ENCODE measurements at places on chromosomes 4 and X.

DNA sequence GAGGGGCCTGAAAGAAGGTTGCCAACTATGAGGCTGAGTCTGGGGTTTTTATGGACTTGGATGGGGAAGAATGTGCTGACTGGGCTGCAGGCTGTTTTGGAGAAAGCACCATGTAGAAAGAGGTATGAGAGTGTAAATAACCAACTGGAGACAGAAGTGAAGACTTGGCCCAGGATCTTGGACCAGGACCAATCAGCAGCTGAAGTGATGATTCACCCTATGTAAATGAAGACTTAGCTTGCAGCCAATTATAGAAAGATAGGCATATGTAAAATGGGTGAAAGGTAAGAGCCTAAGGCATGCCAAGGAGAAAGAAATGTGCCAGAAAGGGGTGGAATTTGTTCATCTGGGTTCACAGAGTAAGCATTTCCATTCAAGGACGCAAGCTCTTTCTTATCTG is 856.7 kb upstream of the PRKX start:
- no peak for DNase-seq

- DNase-seq: no peak
These were observed 39.0 kb downstream of the FRMD7 start for GRCh38 chrX:132088864-132089263.

- DNase-seq: no peak
These were observed 67.0 kb downstream of the AMMECR1 start for GRCh38 chrX:110250847-110251246.

- DNase-seq: no peak
These were observed 321.0 kb downstream of the IL15 start for GRCh38 chr4:141957416-141957815.

DNA sequence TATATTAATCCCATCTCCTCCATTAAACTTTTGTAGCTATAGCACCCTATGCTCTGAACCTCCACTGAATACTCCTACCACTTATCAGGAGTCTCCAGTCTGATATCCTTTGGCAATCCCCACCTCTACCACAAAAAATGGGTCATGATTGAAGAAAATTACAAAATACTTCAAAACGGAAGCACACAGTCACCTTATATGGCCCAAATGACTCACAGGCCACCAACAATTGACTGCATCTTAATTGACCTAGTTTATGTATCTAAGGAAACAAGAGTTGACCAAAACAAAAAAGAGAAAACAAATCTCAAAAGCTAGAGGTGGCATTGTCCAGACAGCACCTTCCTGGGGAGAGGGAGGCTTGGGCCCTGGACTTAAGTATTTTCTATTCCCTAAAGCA is 120.0 kb upstream of the DIAPH2 start:
- DNase-seq: no peak

GRCh38 chr4:127069675-127070074 is 563.1 kb upstream of the INTU start:
- DNase-seq: no peak

GRCh38 chrX:96576368-96576767 is 108.3 kb upstream of the DIAPH2 start:
- DNase-seq: no peak

DNA sequence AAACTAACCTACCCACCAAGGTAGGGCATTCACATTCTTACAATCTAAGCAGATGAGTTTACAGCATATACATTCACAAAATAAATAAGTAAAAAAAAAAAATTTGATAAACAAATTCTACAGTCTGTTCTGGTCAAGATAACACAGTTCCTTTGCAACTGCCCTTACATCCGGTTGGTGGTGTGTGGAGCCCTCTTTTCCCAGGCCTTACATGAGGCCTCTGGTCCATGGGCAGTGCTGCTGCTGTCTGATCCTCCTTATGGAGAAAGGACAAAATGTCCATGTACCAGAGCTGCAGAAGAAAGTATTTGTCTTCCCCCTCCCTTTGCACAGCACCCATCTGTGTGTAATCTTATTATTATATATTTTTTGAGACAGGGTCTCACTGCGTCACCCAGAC is 2.2 kb upstream of the SEPTIN11 start:
- no peak for DNase-seq

GRCh38 chr4:73021634-73022033 is 47.9 kb downstream of the COX18 start:
- DNase-seq: no peak

DNA sequence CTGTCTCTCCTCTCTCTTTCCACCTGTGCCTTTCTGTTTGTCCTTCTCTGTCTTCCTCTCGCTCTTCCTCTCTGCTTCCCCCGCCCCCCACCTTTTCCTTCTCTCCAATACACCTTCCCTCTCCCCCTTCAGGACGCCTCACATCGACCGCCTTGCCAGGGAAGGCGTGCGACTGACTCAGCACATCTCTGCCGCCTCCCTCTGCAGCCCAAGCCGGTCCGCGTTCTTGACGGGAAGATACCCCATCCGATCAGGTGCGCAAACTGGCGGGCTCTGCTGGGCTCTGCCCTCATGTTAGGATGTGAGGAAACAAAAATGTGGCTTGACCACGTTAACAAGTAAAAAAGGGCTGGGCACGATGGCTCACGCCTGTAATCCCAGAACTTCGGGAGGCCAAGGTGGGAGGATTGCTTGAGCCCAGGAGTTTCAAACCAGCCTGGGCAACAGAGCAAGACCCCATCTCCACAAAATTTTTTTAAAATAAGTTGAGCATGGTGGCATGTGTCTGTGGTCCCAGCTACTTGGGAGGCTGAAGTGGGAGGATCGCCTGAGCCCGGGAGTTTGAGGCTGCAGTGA is 35.2 kb downstream of the ARSF start:
- no peak for DNase-seq

DNA sequence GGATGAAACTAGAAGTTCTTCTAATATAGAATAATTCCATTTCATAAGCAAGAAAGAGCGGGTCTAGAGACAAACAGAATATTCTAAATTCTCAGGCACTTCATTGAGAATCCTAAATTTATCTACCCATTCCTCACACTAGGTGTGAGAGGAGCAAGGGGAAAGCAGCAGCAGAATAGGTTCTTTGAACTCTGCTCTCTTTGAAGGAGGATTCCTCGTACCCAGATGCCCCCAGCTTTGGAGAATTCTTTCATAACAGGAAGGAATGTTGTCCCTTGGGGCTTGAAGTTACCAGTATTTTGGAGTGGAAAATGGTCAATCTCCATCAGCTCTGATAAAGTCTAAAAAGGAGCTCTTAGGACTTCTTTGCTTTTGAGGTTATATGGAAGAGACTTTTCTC is 59.7 kb upstream of the RASGEF1B start:
- DNase-seq: no peak

GRCh38 chr4:22932326-22932725 is 239.6 kb downstream of the GBA3 start:
- DNase-seq: no peak

GRCh38 chrX:2397229-2398063 is 103.3 kb downstream of the DHRSX start:
- DNase-seq: no peak

DNA sequence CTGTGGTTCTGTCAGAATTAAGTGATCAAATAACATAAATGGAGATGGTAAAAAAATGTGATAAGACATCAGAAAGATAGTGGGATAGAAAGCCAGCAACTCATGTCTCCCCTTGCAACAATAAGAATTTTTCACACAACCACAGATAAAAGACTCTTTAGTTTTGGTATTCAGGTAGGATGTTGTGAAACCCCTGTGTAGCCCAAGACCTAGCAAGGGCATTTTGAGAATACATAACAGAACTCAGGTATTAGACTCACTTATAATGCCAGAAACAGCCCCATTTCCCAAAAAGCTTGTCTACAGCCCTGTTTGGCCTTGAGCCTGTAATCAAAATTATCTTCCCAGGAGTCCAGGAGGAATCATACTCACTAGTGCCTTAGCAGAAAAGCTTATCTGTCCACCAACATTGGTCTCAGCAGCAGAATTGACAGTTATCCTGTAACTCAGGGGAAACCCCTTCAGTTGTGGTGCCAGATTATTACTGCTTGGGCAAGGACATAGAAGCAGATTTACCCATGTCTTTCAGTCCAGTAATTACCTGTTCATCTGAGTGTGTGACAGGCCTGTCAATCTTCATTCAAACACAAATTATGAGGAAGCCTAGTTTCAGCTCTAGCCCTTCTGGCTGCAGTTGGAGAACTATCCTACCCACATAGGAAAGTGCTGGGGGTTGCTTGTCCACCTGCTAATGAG is 41.0 kb upstream of the UGT2B17 start:
- no peak for DNase-seq
